NCI-H748 treated with DMSO at 0.1 percent for 48 hours (cell line): ENCODE measurements at places on chromosomes 13 and 19.

DNA sequence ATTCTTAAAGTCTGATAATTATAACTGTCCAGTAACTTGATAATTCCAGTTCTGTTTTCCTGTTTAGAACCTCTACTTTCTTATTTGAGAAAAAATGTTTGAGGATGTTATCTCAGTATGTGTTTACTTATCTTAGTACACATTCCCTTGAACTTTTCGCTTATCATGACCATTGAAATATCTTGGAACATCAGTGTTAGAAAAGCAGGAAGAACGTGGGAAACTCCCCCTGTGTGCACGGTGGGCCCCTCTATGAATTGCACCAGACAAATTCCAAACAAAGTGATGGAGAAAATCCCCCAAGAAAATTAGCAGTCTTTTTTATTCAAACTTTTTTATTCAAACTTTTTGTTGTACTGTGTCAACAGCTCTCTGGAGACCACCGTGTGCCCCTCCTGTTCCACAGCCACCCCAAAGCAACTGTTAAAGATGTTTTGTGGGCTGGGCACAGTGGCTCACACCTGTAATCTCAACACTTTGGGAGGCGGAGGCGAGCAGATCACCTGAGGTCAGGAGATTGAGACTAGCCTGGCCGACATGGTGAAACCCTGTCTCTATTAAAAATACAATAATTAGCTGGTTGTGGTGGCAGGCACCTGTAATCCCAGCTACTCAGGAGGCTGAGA lies 78.3 kb upstream of the PEG3 start:
- no peak for DNase-seq

GRCh38 chr13:111482806-111483620 lies 162.6 kb downstream of the TEX29 start:
- DNase-seq, result no peak

- DNase-seq, result no peak
Observed at GRCh38 chr19:2040647-2041432, 10.2 kb downstream of the MKNK2 start.

GRCh38 chr19:38143847-38144246 lies 80.2 kb downstream of the DPF1 start:
- DNase-seq, result no peak

- no peak for DNase-seq
Observed at GRCh38 chr19:2720777-2721569, at the start of gene DIRAS1. TSS of gene DIRAS1 (minus strand) at chr19:2721372. CDS start at chr19:2717806, 3,566 bp downstream.

DNA sequence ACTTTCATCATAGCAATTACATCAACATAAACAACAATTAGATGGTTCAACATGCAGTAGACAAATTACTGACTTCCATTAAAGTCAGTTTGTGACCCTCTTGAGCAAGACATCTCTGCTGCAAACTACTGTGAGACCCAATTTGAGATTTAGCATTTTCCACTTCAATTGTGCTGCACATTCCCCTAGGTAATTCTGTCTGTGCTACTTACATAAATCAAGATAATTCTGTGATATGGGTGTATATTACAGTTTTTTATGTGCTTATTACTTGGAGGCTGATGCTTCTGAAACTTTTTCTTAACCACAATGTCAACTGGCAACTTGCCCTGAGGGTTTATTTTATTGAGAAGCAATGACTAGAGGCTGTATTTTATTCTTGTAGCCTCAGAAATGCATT lies 1714.4 kb downstream of the OLFM4 start:
- DNase-seq, result peak; percentile 79

GRCh38 chr13:41273831-41274441 lies 10.6 kb upstream of the MTRF1 start:
- DNase-seq, result no peak

- DNase-seq, result no peak
Observed at GRCh38 chr13:76865996-76866503, 20.2 kb downstream of the KCTD12 start.

GRCh38 chr19:47711652-47712242 lies 1.5 kb upstream of the EHD2 start:
- DNase-seq, result no peak

- DNase-seq, result no peak
Observed at GRCh38 chr13:48819376-48819775, 156.3 kb upstream of the FNDC3A start.

GRCh38 chr19:13974073-13974472 lies 21.8 kb downstream of the DCAF15 start:
- DNase-seq, result peak; percentile 35

DNA sequence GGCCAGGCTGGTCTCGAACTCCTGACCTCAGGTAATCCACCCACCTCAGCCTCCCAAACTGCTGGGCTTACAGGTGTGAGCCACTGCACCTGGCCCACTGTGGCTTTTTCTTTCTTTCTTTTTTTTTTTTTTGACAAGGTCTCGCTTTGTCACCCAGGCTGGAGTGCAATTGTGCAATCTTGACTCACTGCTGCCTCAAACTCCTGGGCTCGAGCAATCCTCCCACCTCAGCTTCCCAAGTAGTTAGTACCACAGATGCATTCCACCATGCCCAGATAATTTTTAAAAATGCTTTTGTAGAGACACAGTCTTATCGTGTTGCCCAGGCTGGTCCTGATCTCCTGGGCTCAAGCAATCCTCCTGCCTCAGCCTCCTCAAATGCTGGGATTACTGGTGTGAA lies 12.1 kb upstream of the FCGBP start:
- DNase-seq, result no peak

DNA sequence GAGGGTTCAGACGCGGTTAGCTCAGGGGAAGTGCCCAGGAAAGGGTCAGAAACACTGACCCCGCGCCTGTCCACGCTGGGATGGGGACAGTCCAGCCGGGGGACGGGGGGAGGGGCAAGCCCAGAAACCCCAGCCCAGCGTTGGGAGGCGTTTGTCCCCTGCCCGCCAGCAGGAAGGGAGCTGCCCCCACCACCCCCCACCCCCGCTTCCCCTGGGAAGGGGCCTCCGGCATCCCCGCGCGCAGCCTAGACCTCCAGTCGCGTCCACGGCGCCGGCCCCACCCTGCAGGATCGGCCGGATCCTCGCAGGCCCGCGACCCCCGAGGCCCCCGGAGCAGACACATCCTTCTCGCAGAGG lies 277 bp downstream of the GIPC1 start:
- DNase-seq, result no peak

- DNase-seq, result no peak
Observed at GRCh38 chr19:12695096-12695495, 1.3 kb downstream of the FBXW9 start.

DNA sequence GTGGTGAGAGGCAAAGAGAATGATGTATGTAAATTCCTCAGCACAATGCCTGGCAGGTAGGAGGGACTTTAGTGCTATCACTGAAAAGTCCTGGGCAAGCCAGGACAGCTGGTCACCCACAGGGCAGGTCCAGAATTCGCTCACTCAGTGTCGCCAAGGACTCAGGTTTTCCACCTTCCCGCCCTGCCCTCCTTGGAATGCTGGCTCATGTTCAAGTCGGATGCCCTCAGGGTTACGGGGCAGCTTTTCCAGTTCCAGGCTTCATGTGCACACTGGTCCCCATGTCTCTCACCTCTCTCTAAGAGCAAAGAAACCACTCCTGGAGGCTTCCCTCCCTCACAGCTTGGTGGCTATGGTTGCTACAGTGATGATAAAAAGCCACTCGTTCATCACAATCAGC lies 24.8 kb upstream of the NAXD start:
- no peak for DNase-seq

DNA sequence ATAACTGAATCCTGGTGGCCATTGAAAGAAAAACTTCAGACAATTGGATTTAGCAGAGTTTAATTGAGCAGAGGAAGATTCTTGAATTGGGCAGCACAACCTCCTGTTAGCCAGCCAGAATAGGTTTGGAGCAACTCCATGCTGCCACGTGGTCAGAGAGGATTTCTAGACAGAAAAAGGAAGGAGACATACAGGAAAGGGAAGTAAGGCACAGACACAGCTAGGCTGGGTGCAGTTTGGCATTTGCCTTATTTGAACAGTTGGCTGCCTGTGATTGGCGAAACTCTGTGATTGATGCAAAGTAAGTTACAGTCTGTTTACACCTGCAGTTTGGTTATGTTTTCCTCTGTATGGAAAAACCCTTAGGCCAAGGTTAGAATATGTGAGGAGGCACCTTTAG lies 85.8 kb upstream of the SPATA13 start:
- DNase-seq, result no peak

GRCh38 chr13:49997955-49998354 lies 1.1 kb downstream of the TRIM13 start:
- DNase-seq, result peak; percentile 39

- DNase-seq, result peak; percentile 24
Observed at GRCh38 chr13:102724923-102725322, 30.1 kb upstream of the METTL21C start.

DNA sequence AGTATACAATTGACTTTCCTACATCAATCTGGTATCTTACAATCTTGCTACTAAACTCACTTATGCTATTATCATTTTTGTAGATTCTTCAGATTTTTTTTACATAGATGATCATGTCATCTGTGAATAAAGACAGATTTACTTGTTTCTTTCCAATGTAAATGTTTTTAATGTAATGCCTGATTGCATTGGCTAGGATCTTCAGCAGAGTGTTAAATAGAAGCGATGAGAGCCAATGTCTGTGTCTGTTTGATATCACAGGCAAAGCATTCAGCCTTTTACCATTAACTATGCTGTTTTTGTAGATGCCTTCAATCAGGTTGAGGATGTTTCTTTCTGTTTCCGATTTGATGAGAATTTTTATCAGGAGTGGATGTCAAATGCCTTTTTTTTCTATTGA lies 19.2 kb downstream of the SLAIN1 start:
- no peak for DNase-seq

GRCh38 chr13:51929699-51930098 lies 67.9 kb downstream of the CCDC70 start:
- DNase-seq, result no peak

GRCh38 chr13:80083081-80083852 lies 257.7 kb downstream of the SPRY2 start:
- no peak for DNase-seq

GRCh38 chr19:54877471-54877870 lies 3.4 kb downstream of the FCAR start:
- DNase-seq, result no peak

- peak; percentile 94 for DNase-seq
Observed at GRCh38 chr13:100040196-100040595, 48.7 kb upstream of the PCCA start.

GRCh38 chr13:42039457-42039945 lies 8.9 kb upstream of the DGKH start:
- peak; percentile 19 for DNase-seq

DNA sequence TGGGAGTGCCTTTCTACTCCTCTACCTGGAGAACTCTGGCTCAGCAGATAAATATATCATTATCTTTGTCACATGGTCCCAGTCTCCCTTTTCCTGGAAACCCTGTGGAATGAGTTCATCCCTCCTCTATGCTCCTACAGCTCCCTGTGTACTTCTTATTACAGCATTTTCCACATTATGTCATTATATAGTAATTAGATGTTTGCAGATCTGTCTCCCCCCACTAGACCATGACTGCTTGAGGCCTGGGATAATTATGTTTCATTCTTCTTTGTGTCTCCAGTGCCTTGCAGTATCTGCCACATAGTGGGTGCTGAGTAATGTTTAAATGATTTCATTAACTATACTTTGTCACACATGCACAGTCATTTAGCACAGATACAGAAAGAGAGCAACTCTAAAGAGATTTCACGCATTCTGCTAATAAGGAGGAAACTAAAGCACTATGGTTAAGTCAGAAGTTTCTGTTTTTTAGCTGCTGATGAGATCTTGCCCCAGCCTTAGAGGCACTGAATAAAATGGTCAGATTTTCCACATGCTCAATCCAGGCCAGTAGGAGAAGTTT lies 66.1 kb upstream of the DIAPH3 start:
- peak; percentile 78 for DNase-seq

- DNase-seq, result no peak
Observed at GRCh38 chr13:101140936-101141335, 275.4 kb downstream of the NALCN start.

DNA sequence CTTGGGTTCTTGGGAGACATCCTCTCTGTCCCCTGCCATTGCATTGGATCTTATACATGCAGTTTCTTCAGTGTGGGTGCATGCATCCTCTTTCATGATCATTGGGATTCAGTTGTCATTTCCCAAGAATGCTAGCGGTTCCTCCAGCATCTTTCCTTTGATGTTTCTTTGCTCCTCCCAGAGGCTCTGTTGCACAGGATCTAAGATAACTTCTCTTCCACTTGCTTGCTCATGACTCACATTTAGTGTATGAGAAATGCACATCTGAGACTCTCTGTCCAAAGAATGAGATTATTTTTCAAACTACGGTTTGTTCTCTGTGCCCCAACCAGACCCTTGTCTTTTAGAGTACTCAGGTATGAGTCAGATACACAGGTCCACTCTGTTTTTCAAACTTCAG lies 197.1 kb downstream of the NDFIP2 start:
- DNase-seq, result no peak

- no peak for DNase-seq
Observed at GRCh38 chr19:8630796-8631424, 477 bp downstream of the NFILZ start.

GRCh38 chr19:14189415-14189814 lies 16.6 kb downstream of the ADGRL1 start:
- no peak for DNase-seq

- no peak for DNase-seq
Observed at GRCh38 chr19:6238643-6239281, 41.0 kb downstream of the MLLT1 start.

GRCh38 chr13:95258619-95259194 lies 42.5 kb downstream of the ABCC4 start:
- no peak for DNase-seq

DNA sequence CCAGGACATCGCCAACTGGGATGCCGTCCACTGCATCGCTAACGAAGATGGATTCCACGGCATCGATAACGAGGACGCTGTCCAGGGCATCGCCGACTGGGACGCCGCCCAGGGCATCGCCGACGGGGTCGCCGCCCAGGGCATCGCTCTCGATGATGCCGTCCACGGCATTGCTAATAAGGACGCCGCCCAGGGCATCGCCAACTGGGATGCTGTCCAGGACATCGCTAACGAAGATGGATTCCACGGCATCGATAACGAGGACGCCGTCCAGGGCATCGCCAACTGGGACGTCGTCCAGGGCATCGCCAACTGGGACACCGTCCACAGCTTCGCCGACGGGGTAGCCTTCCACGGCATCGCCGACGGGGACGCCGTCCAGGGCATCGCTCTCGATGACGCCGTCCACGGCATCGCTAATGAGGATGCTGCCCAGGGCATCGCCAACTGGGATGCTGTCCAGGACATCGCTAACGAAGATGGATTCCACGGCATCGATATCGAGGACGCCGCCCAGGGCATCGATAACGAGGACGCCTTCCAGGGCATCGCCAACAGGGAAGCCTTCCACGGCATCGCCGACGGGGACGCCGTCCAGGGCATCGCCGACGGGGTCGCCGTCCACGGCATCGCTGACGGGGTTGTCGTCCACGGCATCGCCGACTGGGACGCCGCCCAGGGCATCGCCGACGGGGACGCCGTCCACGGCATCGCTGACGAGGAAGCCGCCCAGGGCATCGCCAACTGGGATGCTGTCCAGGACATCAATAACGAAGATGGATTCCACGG lies 948.4 kb downstream of the TUBA3C start:
- DNase-seq, result no peak
